ENCODE measurements at places on chromosomes 1 and 21. TPM values are rescaled to one million over a fixed set of nuclear protein-coding genes. Genes with fewer than 3 reads are reported as not detected.

- DNase-seq, result no peak
Measured at GRCh38 chr1:168760241-168760640, 31.2 kb upstream of the DPT start.

DNA sequence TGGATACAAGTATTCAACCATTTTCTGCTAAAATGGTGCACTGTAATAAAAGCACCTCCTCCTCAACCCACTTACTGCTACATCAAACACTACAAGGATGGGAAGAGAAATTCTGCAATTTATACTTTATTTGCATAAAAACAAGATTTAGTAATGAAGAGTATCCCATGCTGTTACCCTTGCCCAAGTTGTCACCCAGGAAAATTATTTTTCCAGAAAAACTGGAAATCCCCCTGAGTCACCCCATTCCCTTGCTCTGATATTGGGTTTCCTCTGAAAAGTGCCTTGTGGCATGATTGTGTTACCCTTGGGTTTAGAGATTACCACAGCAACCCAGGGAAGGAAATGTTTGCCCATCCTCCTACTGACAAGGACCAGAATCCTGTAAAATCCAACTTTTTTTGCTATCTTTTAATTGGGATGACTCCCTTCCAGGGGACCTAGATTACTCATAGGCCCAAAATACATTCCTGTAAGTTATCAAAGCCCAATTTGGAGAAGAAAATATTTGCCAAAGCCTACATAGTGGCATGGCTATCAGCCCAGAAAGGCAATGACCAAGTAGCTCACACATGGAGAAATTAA, 16.5 kb upstream of the ZC3H11B start:
- DNase-seq, result no peak

Gene NGF
- 4.4 TPM for total RNA-seq

GRCh38 chr1:71043065-71043464, 4.6 kb downstream of the PTGER3 start:
- DNase-seq, result no peak

DNA sequence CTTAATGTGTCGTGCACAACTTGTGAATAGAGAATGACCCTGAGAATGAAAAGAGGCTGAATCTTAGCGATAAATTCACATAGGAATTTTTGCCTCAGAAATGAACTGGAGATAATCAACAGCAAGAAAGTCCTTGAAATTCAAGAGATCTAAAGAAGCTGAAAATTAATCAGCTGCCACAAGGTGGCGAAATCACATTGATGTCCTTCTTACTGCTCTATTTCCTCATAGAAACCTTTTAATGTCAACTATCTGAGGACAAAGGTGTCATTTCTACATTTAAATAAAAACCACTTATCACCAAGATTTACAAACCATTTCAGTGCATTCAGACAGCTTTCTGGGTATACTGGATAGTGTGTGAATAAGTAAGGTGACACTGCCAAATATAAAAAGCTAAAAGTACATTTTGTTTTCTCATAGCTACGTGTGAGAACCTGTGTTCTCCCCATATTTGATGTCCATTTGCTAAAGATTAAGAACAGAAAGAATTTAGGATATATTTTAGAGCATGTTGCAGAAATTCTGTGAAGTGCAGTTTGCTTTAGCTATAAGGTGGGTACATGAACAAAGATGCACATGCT, 485.3 kb upstream of the PTBP2 start:
- peak; percentile 22 for DNase-seq

- no peak for DNase-seq
Measured at GRCh38 chr1:245031041-245031440, 123.7 kb upstream of the KIF26B start.

DNA sequence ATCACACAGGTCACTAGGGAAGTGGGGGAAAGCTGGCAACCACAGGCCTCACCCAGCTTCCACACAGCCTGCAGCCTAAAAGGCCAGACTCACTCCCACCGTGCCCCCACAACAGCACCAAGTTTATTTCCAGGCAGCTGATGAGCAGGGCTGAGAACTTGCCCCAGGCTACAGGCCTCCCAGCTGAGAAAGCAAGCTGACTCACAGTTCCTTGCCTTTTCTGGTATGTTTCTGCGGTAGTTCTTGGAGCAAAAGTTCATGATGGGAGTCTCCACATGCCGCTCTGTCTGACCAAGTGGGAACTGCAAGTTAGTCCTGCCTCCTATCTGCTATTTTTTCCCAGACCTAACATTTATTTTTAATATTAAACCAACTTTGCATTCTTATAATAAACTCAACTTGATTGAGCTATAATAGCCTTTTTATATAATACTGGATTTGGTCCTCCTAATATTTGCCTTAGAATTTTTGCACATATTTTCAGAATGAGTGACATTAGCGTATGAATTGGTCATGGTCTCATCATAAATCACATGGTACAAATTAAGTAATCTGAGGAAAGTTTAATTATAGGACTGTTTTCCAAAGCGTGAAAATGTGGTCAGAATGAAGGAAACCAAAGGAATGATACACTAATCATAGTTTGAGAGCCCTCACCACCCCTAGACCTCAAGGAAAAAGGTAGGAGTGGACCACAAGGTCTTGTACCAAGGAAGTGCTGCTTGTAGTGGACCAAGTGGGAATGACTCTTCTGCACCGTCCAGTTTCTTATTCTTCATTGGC, 30.7 kb downstream of the RPAP2 start:
- DNase-seq, result no peak

DNA sequence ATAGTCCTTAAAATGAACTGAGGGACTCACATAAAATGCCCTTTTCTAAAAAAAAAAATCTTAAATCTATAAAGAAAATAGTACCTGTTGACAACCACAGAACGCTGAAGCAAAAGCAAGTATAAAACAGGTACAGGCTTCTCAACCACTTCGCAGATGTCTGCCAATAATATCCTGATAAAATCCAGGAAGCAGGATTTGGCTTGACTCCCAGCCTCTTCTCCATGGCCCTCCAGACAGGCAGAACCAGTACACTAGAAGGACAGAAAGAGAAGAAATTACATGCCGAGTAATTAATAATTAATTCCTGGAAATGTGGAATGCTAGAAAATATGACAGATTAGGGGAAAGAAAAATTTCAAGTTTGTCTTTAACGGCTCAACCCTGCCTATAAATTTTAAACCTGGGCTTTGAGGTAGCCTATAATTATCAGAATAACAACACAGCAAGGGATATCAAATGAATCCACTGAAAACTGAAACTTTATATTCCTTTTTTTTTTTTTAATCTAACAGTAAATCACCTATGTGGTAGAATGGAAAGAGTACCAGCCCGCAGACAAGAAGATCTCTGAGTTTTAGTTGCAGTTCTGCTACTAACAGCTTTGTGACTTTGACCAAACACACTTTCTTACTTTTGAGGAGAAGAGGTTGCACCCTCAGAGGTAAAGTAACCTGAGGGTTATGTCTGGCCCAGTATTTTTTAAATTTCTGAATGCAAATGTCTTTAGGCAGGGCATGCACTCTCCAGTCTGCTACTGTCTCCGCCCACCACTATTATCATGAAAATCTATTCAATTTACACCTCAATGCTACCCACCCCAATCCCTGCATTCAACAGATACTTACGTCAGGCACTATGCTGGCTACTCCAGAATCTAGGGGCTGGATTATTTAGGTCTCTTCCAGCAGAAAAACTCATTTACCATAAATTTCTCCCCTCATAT, 2.7 kb downstream of the KIAA0319L start:
- DNase-seq, result no peak

- no peak for DNase-seq
Measured at GRCh38 chr1:206728697-206728987, 41.9 kb upstream of the IL19 start.

- DNase-seq, result no peak
Measured at GRCh38 chr1:231279081-231279480, 38.1 kb downstream of the GNPAT start.

Gene FMO2
- total RNA-seq, result 64.3 TPM

Gene LCE1C
- total RNA-seq, result not detected

Gene KANK4
- total RNA-seq, result 1.4 TPM

DNA sequence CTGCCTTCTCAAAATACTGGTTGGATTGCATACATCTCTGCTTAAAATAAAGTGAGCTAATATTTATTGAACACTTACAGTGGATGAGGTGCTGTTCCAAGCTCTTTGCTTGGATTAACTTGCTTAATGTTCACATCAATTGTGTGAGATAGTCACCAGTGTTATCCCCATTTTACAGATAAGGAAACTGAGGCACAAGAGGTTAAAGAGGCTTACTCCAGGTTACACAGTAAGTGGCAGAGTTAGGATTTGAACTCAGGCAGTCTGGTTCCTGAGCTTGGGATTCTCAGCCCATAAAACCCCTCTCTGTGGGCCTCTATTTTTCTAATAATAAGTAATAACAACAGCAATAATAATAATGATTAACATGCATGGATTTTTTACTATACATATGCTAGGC, 13.6 kb upstream of the FAAH start:
- no peak for DNase-seq

GRCh38 chr1:161379071-161379470, 11.4 kb upstream of the CFAP126 start:
- DNase-seq, result peak; percentile 54

DNA sequence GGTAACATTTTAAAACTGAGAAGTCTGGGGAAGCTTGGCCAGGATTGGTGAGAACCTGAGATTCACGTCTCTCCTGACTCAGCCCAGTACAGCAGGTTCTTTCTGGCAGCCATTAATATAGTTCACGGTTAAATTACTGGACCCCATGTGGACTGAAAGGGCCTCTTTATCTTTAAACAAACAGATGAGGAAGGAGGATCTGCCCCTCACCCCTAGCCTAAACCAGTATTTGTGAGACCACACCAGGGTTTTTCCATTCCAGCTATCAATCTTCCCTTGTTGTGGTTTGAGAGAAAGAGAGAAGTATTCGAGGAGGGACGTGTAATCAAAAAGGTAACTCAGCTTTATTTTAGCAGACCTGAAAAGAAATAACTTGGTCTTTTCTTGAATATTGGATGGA, 137.1 kb downstream of the PROX1 start:
- no peak for DNase-seq

DNA sequence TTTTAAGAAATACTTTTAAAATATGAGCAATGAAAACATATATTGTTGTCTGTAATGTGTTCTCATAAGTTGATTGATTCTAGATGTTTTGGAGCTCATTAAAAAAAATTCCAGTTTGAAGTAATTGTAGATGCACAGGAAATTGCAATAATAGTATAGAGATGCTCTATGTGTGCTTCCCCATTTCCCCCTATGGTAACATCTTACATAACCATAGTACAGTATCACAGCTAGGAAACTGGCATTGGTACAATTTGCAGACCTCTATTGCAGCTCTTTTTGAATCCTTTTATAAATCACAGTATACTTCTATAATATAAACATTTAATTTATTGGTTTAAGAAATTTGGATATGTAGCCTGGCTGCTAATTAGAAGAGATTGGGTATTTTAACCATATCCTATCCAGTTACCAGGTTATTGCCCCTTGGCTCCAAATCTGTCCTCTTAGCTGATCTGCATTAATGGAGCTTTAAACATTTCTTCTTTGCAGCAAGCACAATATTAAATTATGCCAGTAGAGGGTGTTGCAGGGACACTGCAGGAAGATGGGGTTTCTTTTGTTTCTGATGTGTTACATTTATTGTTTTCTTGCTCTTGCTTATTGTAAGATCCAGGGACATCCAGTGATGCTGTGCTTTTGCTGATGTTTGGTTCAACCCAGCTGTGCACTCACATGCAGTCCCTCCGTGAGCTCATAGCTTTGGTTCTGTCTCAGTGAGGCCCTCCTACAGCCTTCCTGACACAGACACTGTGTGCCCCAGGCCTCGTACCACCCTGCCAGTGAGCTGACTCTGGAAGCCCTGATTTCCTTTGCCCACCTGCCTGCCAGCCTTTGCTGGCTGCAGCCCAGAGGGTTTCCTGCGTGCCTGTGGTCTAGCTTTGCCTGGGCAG, 103.3 kb downstream of the RABGAP1L start:
- no peak for DNase-seq

- no peak for DNase-seq
Measured at GRCh38 chr1:75469586-75470173, 141.2 kb downstream of the SLC44A5 start.

Gene MXRA8
- total RNA-seq, result 44.3 TPM

DNA sequence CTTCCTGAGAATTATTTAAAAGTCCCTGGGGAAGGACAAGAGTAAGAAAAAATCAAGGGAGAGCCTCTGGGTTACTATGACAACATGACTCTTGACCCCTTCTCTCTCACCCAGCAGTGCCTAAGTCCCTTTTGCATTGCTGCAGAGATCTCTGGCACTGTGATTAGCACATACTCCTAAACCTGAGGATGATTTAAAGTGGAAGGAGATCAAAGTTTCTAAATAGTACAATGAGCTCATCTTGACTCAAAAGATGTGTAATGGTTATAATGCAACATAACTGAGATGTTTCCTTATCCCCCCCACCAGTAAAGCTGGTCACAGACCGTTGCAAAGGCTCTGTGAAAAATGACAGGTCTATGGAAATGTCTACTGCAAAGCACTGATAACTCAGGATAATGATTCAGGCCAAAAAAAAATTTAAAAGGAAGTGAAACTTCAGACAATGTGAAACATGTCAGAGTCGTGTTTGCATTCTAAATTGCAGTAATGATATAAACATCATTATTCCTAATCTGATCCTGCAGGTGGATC, 519.2 kb downstream of the KIF26B start:
- DNase-seq, result no peak

GRCh38 chr1:185363205-185363604, 46.2 kb upstream of the IVNS1ABP start:
- DNase-seq, result no peak

Gene AXDND1
- total RNA-seq, result 0.44 TPM

DNA sequence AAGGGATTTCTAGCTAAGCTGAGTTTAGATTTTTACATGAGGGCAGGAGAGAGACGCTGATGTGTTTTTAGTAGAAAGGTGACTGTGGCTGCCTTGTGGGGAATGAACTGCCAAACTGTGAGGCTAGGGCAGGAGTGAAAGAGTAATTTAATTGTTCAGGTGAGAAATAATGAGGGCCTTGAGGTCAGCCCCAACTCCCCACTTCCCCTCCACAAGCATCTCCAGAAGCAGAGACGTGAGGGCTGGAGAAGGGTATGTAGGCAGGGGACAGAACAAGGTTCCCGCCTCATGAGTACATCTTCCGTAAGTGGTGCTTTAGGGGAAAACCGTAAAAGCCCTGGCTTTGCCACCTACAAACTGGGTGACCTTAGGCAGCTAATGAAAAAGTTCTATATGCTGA, 70.8 kb downstream of the WARS2 start:
- no peak for DNase-seq

Gene BACE2
- 39.5 TPM for total RNA-seq

DNA sequence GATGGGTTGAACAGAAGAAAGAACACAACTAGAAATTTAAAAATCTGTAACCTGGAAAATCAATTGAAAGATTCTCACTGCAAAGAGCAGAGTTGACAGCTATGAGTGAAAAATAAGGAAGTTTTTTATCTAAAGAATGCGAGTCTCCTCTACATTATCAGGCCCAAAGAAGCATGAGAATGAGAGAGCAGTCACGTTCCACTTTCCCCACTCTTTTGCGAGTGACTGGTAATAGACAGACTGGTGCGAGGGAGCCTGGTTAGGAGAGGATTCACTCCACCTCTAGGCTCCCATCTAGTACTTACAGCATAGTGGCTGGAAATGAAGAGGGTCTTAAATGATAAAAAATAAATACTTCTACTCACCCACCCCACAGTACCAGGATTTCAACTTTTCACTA, 52.0 kb downstream of the PRDX6 start:
- DNase-seq, result no peak

Gene EPS8L3
- not detected for total RNA-seq

GRCh38 chr1:116161877-116162390, 50.7 kb downstream of the MAB21L3 start:
- no peak for DNase-seq
